ENCODE measurements at places on chromosomes 7 and 10.

GRCh38 chr7:130868139-130868538, 134.1 kb upstream of the KLF14 start:
- no peak for DNase-seq

- DNase-seq, result no peak
Measured at GRCh38 chr10:132417957-132418441, 21.0 kb downstream of the PWWP2B start.

GRCh38 chr7:80420876-80421275, 91.0 kb downstream of the GNAT3 start:
- DNase-seq, result no peak

DNA sequence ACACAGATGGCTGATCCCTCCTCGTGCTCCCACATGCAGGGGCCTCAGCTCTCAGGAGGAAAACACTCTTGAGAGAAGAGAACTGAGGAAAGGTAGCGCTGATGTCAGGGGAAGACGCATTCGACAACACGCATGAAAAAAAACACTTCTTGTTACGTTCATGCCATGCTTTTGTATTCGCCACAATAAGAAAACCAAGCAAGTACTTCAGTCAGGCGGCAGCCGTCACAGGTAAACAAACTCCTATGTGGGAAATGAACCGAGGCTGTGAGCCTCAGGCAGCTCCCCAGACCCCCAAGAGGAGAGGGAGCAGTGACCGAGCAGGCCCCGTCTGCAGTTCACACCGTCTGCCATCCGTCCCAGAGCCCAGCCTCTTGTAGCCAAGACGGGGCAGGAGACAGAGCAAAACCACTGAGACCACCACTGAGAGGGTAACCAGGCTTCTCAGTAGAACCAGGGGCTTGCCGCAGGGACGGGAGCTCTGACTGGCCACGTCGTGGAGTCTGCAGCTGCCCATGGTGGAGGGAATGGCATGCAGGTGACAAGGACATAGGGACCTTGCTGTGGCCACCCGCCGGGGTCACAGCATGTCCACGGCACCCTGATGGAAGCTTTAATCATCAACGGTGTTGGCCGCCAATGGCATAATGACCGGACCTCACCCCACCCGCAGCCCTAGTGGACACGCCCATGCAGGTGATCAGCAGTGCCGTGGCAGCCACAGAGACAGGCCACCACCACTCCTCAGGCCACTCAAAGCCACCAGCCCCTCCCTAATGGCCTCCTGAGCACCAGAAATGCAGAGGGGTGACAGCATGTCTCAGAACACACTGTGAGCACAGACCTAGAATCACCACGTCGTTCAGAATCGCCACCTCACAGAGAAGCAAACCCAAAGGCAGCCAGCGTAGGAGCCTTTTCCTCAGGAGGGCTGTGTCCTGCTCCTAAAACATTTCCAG, 304.3 kb downstream of the PTPRN2 start:
- DNase-seq, result no peak

GRCh38 chr10:94076325-94076841, 82.7 kb downstream of the PLCE1 start:
- no peak for DNase-seq

GRCh38 chr10:14459665-14460064, 128.9 kb upstream of the FRMD4A start:
- no peak for DNase-seq

DNA sequence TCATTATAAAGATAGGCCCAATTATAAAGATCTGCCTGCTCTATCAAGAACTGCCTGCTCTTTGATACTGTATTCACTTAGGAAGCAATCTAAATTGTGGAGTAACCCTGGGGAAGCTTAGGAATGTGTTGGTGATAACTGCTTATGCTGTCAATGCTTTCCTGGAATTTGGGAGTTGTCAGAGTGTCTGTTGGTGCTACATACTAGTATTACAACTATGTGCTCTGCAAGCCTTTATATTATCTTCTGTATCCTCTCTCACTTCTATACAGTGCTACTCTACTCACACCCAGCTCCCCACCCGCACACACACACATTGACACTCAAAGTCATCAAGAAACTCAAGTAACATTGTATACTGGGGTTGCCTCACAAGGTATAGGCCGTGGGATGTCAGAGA, 6.1 kb downstream of the ZNF277 start:
- no peak for DNase-seq

GRCh38 chr10:85767891-85768290, 598.7 kb downstream of the GRID1 start:
- no peak for DNase-seq

DNA sequence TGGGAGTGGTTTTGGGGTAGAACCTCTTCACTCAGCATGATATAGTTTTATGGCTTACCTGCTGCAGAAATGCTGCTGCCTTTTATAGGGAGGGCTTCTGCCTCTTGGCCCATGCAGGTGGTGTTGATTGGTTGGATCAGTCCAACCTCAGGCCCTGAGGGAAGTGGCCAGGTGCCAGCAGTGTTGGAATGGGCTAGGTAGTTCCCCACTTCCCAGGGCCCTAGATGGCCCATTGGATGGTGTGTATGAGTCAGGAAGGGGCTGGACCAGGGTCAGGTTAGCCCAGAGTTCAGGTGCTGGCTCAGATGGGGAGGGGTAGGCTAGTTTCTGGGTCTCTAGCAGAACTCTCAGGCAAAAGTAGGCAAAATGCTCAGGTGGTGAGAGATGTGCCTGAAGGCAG, 455.5 kb downstream of the CCSER2 start:
- DNase-seq, result no peak

- no peak for DNase-seq
Measured at GRCh38 chr7:111746950-111747349, 184.7 kb upstream of the IMMP2L start.

DNA sequence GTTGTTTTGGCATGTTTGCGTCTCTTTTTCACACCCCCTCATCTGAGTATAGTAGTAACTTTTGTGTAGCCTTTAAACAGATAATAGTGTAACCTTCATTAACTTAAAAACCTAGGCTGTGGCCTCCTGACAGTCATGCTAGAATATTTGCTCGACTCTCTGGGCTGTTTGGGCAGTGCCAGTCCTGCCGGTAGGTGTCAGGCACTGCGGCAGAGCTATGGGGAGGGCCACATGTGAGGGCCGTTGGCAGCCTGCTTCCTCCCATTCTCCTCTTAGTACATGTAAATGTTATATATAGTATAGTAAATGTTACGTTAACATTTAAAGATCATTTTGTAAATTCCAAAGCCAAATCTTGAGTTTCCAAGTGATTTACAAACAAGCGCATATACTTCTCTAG, 26.1 kb downstream of the BCCIP start:
- no peak for DNase-seq

DNA sequence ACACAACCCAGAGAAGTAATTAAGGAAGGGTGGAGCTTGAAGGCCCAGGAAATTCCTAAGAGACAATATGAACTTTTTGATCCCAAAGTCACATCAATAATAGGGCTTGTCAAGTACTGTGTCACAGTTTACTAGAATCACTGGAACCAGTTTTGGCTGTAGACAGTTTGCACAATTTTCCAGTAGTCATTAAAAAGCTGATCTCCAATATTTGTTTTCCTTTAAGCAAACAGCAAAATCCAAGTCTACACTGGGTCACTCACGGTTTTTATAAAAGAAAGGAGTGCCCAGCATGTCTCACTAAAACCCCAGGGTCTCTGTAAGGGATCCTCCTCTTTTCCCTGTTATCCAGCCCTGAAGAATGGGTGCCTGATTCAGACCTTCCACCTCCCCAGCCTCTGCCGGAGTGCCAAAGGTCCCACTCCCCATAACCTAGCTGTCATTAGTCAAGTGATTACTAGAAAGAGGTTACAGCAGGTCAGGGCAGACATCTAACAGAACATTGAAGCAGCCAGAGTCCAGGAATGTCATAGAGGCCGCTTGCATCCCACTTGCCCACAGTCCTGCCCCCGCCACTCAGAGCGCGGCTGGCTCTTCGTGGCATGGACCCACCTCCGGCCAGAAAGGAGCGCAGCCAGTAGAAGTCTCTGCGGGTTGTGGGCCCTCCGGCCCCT, 552 bp downstream of the SLC25A16 start:
- DNase-seq, result no peak

- no peak for DNase-seq
Measured at GRCh38 chr7:20075992-20076820, 141.0 kb downstream of the MACC1 start.

DNA sequence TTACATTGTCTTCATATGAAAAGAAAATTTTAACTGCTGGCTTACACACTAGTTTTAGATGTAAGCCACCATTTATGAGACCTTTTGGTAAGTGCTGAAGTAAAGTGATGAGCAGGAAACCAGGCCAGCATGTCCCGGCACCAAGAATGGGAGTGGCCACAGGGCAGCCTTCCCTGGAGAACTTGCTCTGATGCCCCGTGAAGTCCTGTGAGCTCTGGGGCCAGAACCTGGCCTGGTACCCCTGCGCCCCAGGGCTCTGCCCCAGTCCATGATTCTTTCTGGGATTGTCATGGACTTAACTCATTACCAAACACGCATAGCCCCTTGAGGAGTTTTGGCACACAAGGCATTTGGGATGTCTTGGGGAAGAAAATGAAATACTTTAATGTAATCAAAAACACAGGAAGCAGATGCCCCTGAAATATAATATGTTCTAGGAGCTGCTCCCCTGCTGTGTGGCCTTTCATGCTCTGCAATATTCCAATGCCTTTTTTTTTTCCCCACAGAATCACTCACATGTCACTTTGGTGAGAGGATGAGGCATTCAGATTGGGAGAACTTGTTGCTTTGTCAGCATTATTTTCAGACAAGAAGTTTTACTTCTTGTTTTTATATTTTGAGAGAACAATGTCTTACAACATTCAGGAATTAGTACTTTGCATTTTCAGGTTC, 53.1 kb upstream of the CXCL12 start:
- no peak for DNase-seq

- DNase-seq, result no peak
Measured at GRCh38 chr10:42887734-42888503, 105.3 kb downstream of the BMS1 start.

DNA sequence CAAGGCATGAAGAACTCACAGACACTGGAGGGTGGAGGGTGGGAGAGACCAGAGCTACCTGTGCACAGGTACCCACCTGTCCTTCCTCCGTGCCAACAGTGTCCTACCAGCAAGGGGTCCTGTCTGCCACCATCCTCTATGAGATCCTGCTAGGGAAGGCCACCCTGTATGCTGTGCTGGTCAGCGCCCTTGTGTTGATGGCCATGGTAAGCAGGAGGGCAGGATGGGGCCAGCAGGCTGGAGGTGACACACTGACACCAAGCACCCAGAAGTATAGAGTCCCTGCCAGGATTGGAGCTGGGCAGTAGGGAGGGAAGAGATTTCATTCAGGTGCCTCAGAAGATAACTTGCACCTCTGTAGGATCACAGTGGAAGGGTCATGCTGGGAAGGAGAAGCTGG, 21.8 kb downstream of the PRSS2 start:
- DNase-seq, result no peak

DNA sequence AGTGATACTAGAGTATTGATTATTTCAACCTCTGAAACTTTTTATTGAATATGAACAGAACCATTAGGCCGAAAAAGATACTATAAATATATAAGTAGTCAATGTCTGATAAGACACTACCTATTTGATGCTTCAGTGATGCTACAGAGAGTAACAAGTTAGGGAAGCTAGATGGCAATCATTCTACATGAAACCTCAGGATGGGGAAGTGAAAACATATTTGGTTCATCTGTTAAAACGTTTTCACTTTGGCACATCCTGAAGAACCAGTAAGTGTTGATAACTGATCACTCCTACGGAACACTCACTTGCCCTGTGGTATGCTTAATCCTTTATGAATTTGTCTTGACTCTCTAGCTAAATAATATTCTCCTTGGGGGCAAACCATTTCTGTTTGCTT, 1064.9 kb downstream of the NXPH1 start:
- no peak for DNase-seq

DNA sequence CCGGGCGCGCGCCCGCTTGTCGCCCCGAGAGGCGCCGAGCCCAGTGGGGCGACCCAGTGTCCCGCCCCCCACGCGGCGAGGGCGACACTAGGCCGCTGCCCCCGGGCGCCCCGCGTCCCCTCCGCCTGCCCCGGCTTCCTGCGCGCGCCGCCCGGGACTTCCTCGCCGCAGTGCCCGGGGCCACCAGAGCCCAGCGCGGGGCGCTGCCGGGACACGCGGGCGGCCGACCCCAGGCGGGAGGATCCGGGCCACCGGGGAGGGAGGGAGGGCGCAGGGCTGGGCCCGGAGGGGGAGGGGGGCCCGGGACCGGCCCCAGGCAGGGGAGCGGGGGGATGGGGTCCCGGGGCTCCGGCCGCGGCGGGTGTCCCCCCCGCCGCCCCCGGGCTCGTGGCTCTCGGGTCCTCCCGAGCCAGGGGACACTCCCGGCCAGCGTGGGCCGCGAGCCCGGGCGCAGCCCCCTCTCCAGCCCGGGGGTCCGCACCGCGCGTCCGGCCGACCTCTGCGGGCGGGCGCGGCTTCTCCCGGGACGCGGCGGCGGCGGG, 435 bp upstream of the PWWP2B start:
- no peak for DNase-seq

GRCh38 chr7:3207387-3207902, 93.6 kb upstream of the SDK1 start:
- DNase-seq, result no peak

GRCh38 chr7:136247211-136247610, 270.1 kb upstream of the MTPN start:
- no peak for DNase-seq

DNA sequence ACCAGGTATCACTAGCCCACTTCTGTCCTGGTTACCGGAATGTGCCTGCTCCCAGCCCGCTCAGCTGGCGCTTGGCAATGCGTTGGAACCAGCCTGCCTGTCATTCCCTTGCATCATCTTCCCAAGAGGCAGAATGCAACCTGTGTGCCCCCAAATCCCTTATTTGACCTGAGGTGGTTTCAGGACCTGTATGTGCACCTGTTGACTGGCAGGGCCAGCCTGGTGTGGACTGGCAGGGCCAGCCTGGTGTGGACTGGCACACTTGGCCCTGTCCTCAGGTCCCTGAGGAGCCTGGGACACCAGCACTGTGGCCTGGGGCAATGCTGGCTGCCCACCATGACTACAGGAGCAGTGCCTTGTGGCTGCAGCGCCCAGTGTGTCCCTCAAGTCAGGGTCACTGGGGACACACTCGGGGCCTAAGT, 38.2 kb downstream of the ZNF467 start:
- DNase-seq, result no peak

DNA sequence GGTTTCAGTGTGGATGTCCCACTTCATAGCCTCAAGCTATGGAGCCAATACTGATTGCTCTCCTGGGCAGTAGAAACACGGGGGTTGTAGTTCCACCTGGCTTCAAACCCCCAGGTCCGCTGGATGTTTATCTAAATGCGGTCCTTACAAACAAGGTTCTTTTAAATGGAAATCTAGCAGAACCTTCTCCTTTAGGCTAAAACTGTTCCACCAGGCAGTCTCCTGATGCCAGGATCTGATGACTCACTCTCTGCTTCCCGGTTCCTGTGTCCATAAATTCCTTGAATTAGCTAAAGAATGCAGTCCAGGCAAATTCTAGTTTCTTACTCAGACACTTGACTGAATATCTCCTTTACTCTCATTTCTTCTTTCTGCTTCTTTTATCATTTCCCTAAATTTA, 108.4 kb upstream of the FAM3C start:
- DNase-seq, result no peak

- DNase-seq, result no peak
Measured at GRCh38 chr7:30321882-30322192, 37.4 kb downstream of the ZNRF2 start.

- DNase-seq, result no peak
Measured at GRCh38 chr10:36114141-36114540, 472.0 kb upstream of the FZD8 start.

GRCh38 chr10:131762789-131763696, 137.8 kb upstream of the PPP2R2D start:
- DNase-seq, result no peak
